Stimulated activated CD4-positive, alpha-beta T cell treated with anti-CD3 and anti-CD28 coated beads, Interleukin-2, amount 100 ng/mL, for 48 hours (primary cell): ENCODE measurements at places on chromosomes 5 and 9.

GRCh38 chr5:168137265-168137664 is 154.2 kb upstream of the WWC1 start:
- no peak for DNase-seq

DNA sequence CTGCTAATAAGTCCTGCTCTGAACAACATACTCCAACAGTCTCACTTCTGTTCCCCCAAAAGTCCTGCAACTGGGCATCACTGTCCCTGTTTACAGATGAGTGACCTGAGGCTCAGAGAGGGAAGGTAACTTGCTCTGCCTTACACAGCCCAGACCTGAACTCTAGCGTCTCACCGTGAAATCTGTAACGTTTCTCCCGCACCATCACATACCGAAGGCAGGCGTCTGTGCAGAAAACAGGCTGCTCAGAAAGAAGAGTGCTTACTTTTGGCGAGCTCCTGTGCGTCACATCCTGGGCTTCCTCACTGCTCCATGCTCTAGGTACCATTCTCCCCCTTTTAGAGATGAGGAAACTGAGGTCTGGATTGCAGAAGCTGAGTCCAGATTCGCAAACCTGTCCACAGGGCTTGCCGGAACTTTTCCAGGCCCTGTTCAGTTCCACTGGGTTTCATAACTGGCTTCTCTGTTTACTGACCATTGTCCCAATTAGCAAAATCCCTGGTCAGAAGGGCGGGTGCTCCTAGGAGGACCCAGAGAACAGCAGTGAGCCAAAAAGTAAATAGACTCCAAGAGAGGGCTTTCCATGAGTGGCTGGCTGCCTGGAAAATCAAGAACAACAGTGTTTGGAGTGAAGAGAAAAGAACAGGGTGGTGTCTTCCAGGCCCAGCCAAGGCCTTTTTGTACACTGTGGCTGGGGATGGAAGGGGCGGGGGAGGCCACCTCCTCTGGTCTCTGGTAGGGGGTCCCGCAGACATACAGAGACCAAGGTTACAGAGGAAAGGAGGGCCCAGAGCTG is 27.1 kb downstream of the GSN start:
- DNase-seq, result no peak

DNA sequence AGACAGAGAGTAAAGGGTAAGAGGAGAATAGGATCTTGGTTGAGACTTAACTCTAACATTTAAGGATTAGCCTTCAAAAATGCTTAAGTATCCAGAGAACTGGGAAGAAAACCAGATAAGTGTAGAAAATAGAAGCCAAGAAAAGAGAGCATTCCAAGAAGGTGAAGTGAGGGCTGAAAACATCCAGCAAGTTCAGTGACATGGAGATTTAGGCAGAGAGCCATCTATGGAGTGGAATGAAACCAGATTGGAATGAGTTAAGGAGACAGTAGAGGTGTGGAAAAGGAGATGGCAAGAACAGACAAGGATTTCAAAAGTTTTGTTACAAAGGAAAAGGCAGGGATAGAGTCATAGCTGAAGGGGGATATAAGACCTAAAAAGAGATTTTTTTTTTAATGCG is 188.1 kb downstream of the TRPM3 start:
- DNase-seq, result no peak

DNA sequence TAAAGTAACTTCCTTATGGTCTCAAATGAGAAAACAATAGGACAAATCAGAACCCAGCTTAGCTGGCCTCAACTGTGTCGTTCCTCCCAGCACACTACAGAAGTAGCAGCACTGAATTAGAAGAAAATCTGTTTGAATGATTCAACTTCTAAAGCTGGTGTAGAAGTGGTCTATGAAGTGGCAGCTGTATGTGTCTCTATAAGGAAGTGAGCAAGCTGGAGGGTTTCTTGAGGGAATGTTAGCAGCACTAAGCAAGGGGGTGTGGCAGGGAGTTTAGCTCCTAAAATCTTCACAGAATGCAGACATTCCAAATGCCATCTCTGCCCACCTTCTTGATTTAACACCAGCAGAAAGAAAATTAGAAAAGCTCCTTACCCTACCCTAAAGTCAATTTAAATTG is 4.1 kb downstream of the KLF9 start:
- DNase-seq, result no peak

GRCh38 chr9:128164307-128164885 is 4.3 kb downstream of the BBLN start:
- no peak for DNase-seq

DNA sequence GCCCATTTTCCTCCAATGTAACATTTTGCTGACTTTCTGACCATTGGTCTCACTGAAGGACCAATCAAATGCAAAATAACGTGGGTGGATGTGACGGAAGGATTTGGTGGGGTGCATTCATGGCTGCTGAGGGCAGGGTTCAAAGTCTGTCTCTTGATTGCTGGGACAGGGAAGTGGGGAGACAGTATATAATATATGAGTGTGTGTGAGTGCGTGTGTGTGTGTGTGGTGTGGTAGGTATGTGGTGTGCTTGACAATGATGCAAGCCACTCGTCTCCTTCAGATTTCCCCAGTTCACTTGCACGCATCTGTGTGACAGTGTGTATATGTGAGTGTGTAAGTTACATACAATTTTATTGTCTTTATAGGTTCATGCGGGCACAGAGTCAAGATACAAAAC is 477.3 kb downstream of the DIRAS2 start:
- DNase-seq, result no peak

GRCh38 chr5:136686192-136686872 is 321.0 kb upstream of the TRPC7 start:
- DNase-seq, result no peak

DNA sequence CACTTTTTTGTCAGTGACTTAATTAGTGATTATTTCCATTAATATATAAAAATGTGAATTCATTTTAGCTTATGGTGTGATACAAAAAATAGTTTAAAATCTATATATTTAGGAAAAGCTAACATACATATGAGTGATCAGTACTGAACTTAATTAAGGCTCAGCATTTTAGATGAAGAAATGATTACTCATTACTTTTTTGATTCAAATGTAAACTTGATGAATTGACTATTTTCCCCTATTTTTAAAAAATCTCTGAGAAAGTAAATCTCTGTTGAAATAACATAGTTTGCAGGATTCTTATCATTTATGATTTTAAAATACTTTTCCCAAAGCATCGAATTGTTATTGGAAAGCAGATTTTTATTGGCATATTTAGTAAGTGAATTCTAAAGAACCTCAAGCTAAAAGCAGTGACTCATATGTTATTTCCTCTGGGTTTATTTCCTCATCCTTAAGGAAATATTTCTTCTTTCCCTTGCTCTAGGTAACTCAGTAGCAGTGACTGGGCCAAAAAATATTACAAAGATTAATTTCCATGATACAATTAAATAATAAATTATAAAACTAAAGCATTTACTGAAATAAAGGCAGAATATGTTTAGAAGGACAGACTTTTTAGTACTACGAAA is 290.6 kb downstream of the FER start:
- DNase-seq, result no peak

- DNase-seq, result no peak
These were observed 20.7 kb upstream of the IL13 start for GRCh38 chr5:132637241-132637640.

GRCh38 chr5:146107901-146108300 is 2.5 kb upstream of the PLAC8L1 start:
- no peak for DNase-seq

GRCh38 chr9:80049096-80049782 is 477.5 kb downstream of the TLE4 start:
- no peak for DNase-seq

DNA sequence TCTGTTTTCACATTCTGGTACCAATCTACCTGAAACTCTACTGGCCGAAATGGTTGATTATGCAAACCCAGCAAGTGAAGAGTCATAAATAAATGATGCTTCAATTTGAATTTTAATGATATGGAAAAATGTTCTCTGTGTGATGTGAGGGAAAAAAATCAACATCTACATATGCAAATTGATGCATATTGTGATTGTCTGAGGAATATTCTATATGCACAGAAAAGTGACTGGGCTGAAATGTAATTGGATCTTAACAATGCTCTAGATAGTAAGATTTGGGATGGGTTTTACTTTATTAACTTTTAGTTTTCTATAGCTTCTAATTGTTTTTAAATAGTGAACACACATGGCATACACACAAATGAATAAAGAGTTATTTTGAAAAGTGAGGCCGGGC is 25.0 kb upstream of the SLC9A3 start:
- no peak for DNase-seq

GRCh38 chr9:89400403-89401116 is 82.3 kb downstream of the SECISBP2 start:
- no peak for DNase-seq

- no peak for DNase-seq
These were observed 8.9 kb downstream of the LCN1 start for GRCh38 chr9:135530146-135530545.

GRCh38 chr9:132596200-132596599 is 13.8 kb downstream of the BARHL1 start:
- DNase-seq, result no peak

GRCh38 chr9:130297371-130297770 is 31.8 kb downstream of the HMCN2 start:
- no peak for DNase-seq

DNA sequence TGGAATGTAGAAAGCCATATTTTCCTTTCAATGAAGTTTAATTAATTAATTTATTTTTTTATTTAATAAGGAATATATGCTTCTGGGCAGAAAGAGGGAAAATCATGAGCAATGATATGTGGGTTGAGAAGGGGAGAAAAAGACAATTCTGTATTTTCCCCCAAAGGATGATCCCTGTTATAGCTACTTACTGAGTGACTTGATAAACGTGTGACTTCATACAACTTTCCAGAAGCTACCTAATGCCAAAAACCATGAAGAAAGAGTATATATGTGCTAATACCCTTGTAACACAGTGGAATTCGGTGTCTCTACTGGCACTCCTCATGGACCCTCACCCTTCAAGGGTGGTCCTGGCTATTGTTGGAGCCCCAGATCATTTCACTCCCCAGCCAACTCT is 335.0 kb upstream of the KLF4 start:
- DNase-seq, result no peak

GRCh38 chr9:90774071-90774470 is 27.5 kb upstream of the SYK start:
- DNase-seq, result no peak

GRCh38 chr9:105331160-105331559 is 86.7 kb downstream of the SLC44A1 start:
- DNase-seq, result no peak

GRCh38 chr9:38638881-38639576 is 18.6 kb upstream of the ANKRD18A start:
- DNase-seq, result no peak

DNA sequence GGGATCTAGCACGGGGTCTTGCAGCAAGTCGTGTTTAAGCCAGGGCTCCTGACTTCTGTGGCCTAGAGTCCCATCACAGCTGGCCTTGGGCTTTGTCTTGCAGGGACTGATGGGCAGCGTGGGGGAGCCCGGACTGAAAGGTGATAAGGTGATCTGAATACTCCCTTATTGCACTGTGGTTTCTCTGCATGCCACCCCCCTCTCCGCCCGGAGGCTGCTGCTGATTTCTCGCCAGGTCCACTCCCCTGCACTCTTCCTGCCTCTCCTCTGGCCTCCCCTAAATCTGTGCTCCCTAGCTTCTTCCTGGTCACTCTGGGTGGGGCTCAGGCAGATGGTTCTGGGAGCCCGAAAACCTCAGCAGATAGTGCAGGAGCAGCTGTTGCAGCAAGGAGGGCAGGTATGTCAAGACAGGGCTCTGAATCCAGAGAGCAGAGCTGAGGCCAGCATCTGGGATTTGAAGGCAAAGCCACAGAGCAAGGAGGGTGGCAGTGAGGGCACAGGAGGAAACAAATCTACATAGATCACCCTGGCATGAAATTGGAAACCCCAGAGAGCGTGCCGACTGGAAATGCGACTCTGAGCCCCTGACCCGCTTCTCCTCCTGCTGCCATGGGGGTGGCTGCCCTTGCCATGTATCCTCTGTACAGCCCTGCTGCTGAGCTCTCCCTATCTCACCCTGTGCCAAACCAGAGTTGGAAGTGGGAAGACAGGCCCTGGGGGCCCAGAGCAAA is 76.5 kb downstream of the COL27A1 start:
- DNase-seq, result no peak

GRCh38 chr9:126503333-126504085 is 110.2 kb upstream of the LMX1B start:
- DNase-seq, result no peak

GRCh38 chr9:95764533-95765319 is 110.8 kb upstream of the ERCC6L2 start:
- DNase-seq, result no peak

DNA sequence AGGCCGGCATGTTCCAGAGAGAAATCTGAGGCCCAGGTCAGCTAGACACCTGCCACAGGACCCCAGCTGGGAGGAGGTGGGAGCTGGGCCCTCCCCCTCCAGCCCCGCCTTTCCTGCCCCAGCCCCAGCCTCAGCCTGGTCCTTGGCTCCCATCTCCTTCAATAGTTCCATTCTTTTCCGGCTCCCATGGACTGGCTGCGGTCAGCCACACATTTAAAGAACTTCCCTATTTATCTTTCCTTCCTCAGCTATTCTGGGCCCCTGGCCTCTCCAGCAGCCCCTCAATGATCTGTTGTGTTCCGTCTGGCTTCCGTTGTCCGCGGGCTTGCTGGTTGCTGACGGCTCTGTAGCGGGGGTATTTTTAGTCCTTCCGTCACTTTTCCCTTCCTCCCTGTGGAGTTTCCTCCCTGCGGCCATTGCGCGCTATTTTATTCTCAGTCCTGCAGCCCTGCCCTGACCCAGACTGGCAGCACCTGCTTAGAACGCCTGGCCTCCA is 73.8 kb downstream of the AMBP start:
- no peak for DNase-seq

DNA sequence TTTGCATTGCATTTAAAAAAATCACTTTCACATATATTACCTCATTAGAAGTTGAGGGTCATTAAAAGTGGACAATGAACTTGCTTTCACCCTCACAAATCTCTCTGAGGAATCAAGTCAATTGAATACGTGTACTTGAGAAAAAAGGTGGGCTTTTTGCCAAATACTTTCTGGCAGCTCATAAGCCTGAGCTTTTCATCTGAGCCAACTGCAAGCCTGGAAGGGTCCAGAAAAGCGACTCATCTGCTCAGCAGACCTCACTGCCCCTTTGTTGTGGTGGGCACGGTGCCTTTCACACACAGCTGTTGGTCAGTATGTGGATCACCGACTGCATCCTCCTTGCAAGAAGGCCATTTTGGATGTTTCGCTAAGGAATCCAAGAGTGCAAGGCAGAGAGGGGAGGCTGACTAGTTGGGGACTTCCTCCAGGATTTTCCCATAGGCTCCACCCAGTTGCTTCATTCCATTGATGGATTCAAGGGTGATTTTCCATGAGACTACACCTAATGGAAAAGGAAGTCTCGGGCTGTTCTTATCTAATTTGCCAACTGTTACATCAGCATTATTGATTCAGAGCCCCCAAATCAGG is 564.7 kb downstream of the PDE4D start:
- no peak for DNase-seq
